ENCODE measurements at places on chromosomes 1 and 21.

GRCh38 chr1:24952413-24952841 is 22.4 kb upstream of the RUNX3 start:
- DNase-seq, result no peak
- H3K27me3 ChIP-seq, result no peaks in the 10 kb centered on the region
- no peak overlapping the region for H3K27ac ChIP-seq
- no peaks in the 10 kb centered on the region for H3K4me1 ChIP-seq

DNA sequence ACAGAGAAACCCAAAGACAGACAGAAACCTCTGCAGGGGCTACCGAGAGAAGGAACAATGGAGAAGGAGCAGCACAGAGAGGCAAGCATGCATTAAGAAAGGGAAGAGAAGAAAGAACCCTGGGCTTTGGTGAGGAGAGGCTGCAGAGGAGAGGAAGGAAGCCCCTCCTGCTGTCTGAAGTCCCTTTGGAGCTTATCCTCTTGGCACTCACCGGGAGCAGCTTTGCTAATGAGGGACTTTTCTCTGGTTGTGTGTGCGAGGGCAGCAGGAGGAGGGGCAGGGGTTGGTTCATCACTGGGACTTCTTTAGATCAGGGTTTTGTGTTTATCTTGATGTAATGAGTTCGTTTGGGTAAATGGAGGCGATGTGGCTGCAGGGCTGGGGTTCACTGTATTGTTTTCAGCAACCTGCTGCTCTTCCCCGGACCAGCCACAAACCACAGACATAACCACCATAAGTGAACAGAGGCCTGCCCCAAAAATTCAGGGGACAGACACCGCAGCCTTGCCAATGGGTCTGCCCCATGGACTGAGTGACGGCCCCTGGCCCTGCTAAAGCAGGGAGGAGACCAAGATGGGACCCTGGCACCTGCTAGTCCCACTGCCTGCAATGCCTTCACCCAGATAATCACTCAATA is 100.6 kb downstream of the KCND3 start:
- no peaks in the 10 kb centered on the region for H3K4me1 ChIP-seq
- H3K27me3 ChIP-seq, result no peaks in the 10 kb centered on the region
- no peaks in the 10 kb centered on the region for H3K36me3 ChIP-seq
- H3K27ac ChIP-seq, result no peak overlapping the region
- DNase-seq, result no peak

DNA sequence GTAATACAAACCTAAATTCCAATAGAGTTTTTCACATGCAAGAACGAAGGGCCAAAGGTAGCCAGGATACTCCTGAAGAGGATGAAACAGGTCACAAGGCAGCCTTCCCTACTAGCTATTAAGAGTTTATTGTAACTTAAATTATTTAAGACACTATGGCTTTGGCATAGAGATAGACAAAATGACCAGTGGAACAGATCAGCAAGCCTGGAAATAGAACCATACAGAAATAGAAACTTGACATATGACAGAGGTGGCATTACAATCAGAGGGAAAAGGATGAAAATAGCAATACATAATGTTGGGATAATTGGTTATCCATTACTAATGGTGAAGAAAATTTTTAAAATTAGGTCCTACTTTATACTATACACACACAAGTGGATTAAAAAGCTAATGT is 16.5 kb downstream of the GFI1 start:
- H3K27me3 ChIP-seq, result no peaks in the 10 kb centered on the region
- DNase-seq, result no peak
- H3K4me1 ChIP-seq, result no peaks in the 10 kb centered on the region
- H3K4me3 ChIP-seq, result no peak overlapping the region
- H3K36me3 ChIP-seq, result no peaks in the 10 kb centered on the region

DNA sequence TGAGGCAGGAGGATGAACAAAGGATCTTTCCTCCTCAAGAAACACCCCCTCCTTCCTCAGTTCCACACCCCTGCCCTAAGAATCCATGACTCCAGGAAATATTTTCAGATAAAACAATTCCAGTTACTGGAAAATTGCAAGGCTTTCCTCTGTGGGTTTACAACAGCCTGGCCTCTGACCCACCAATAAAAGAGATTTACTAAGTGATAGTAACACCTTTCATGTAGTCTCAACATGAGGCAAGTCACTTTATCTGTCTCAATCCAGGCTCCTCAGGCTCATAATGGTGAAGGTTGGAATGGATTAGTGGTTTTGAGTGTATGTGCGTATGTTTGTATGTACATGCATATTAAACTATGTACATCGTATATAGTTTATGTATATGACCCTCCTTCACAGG is 71.4 kb upstream of the PPP2R5A start:
- H3K27me3 ChIP-seq, result no peaks in the 10 kb centered on the region
- no peak overlapping the region for H3K4me3 ChIP-seq
- DNase-seq, result no peak
- no peaks in the 10 kb centered on the region for H3K4me1 ChIP-seq
- no peak overlapping the region for H3K27ac ChIP-seq

GRCh38 chr1:243799908-243800307 is 50.1 kb downstream of the AKT3 start:
- no peaks in the 10 kb centered on the region for H3K27me3 ChIP-seq
- H3K27ac ChIP-seq, result no peak overlapping the region
- no peaks in the 10 kb centered on the region for H3K4me1 ChIP-seq
- no peak overlapping the region for H3K4me3 ChIP-seq
- no peaks in the 10 kb centered on the region for H3K36me3 ChIP-seq

DNA sequence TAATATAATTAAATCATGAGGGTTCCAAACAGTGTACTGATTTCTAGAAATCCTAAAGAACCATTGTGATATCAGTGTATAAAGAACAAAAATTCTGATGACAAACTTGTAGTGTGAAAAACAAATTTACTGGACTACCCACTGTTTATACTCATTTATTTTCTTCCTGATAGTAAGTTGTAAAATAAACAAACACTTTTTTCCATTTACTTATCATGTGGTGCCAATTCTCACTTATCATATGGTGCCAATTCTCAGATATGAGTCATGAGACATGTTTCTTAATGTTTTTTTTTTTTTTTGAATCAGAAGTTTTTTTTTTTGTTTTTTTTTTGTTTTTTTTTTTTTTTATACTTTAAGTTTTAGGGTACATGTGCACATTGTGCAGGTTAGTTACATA is 137.7 kb downstream of the LEPR start:
- H3K27me3 ChIP-seq, result no peaks in the 10 kb centered on the region
- no peak overlapping the region for H3K4me3 ChIP-seq
- DNase-seq, result no peak
- H3K36me3 ChIP-seq, result no peaks in the 10 kb centered on the region

GRCh38 chr1:89277725-89278124 is 5.1 kb upstream of the GBP5 start:
- H3K36me3 ChIP-seq, result no peaks in the 10 kb centered on the region
- no peak overlapping the region for H3K27ac ChIP-seq
- H3K27me3 ChIP-seq, result no peaks in the 10 kb centered on the region
- no peak for DNase-seq

GRCh38 chr1:86860424-86860823 is 53.5 kb downstream of the SELENOF start:
- no peak overlapping the region for H3K4me3 ChIP-seq
- DNase-seq, result no peak
- no peaks in the 10 kb centered on the region for H3K4me1 ChIP-seq
- no peak overlapping the region for H3K27ac ChIP-seq
- H3K27me3 ChIP-seq, result no peaks in the 10 kb centered on the region

DNA sequence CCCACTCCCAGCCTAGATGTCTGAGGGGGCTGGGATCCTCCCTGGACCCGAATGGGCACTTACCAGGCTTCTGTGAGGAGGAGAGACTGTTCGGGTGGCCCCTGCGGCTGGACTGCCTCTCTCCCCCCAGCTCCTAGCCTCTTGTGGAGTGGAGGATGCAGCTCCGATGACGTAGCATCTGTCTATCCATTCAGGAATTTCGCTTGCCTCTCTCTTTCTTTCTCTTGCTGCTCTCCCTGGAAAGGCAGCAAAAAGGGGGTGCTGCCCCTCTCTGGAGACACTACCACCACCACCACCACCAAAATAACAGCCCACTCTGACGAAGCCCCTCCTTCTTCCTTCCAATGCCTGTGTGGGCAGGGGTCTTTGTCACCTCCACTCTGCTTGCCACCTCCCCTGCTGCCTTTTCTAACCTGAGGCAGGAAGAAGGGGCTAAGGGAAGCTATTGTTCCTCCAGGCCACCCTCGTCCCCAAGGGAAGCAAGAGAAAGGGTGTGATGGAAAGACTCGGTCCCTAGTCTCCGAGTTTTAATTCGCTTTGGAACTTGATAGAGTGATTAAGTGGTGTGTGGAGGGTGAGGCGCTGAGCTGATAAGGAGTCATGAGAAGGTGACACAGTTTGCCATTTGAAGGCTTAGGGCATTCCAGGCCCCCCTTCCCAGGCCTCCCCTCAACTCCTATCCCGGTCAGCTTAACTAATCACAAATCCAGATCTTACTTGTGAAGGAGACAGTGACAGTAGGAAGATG is 60.5 kb downstream of the RHBG start:
- DNase-seq, result no peak
- H3K4me1 ChIP-seq, result no peaks in the 10 kb centered on the region
- H3K4me3 ChIP-seq, result no peak overlapping the region
- H3K36me3 ChIP-seq, result no peaks in the 10 kb centered on the region

- no peaks in the 10 kb centered on the region for H3K36me3 ChIP-seq
- peaks cover 45% of the 10 kb centered on the region for H3K4me1 ChIP-seq
- no peaks in the 10 kb centered on the region for H3K27me3 ChIP-seq
- DNase-seq, result no peak
- H3K27ac ChIP-seq, result no peak overlapping the region
- H3K4me3 ChIP-seq, result peak overlapping the region; percentile 77
Observed at GRCh38 chr21:31873696-31874599, 1.1 kb downstream of the HUNK start.

- DNase-seq, result no peak
- no peak overlapping the region for H3K27ac ChIP-seq
- H3K27me3 ChIP-seq, result no peaks in the 10 kb centered on the region
Observed at GRCh38 chr1:100606438-100606837, 68.5 kb downstream of the GPR88 start.

DNA sequence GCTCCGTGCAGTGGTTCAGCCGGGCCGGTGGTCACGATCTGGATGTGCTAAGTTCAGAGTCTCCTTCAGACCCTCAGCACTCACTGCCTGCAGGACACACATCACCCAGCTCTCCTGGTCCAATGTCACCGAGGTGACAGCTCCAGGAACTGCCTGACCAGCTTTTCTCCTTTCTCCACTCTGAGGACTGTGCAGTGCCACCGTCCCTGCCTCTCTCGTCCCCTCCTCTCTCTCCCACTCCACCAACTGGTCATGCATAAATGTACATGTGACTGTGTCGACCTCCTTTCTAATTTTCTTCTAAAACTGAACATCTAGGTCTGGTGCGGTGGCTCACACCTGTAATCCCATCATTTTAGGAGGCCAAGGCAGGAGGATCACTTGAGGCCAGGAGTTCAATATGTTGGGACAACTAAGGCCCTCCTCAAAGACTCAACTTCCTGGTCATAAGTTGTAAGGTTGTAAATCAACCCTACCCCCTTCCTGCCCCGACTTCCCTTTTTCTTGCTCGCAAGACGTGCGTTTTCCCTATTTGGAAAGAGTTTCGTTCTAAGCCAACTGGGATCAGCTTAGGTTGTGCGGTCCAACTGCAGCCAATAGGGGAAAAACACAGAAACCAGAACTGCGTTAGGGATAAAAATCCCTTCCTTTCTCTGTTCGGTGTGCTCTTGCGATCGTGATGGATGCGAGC is 53.1 kb downstream of the MEGF6 start:
- no peak overlapping the region for H3K4me3 ChIP-seq
- H3K27me3 ChIP-seq, result no peaks in the 10 kb centered on the region
- H3K27ac ChIP-seq, result no peak overlapping the region
- peaks cover 37% of the 10 kb centered on the region for H3K4me1 ChIP-seq
- no peaks in the 10 kb centered on the region for H3K36me3 ChIP-seq
- DNase-seq, result no peak

DNA sequence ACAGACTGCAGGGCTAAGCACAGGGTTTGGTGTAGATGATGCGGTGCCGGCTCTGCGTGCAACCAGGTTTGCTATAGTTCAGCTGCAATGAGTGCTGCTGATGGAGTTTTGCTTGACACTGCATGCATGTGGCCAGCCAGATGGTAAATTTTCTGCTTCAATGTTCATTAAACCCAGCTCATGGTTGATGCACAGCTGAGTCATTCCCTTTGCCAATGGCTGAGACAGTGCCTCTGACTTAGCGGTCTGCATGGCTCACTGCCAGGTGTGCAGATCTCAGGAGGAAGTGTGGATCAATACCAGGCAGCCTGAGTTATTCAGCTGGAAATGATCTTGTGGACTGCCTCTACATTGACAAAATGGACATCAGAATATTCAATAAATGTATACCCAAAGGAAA is 172.7 kb upstream of the ZP4 start:
- no peaks in the 10 kb centered on the region for H3K36me3 ChIP-seq
- no peaks in the 10 kb centered on the region for H3K4me1 ChIP-seq
- H3K27me3 ChIP-seq, result no peaks in the 10 kb centered on the region
- DNase-seq, result no peak

DNA sequence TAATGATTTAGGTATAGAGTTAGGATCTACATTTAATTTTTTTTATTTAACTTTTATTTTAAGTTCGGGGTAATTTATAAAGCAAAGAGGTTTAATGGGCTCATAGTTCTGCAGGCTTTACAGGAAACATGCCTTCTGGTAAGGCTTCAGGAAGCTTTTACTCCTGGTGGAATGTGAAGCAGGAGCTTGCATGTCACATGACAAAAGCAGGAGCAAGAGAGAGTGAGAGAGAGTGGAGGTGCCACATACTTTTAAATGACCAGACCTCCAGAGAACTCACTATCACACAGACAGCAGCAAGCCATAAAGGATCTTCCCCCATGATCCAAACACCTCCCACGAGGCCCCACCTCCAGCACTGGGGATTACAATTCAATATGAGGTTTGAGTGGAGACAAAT is 17.6 kb upstream of the GBP2 start:
- no peak overlapping the region for H3K27ac ChIP-seq
- DNase-seq, result no peak
- no peaks in the 10 kb centered on the region for H3K36me3 ChIP-seq
- H3K4me3 ChIP-seq, result no peak overlapping the region
- H3K27me3 ChIP-seq, result no peaks in the 10 kb centered on the region
- no peaks in the 10 kb centered on the region for H3K4me1 ChIP-seq

- no peak overlapping the region for H3K27ac ChIP-seq
- H3K36me3 ChIP-seq, result no peaks in the 10 kb centered on the region
- no peak overlapping the region for H3K4me3 ChIP-seq
- no peak for DNase-seq
- no peaks in the 10 kb centered on the region for H3K27me3 ChIP-seq
- H3K4me1 ChIP-seq, result no peaks in the 10 kb centered on the region
Observed at GRCh38 chr1:115939455-115939854, 36.9 kb upstream of the SLC22A15 start.

DNA sequence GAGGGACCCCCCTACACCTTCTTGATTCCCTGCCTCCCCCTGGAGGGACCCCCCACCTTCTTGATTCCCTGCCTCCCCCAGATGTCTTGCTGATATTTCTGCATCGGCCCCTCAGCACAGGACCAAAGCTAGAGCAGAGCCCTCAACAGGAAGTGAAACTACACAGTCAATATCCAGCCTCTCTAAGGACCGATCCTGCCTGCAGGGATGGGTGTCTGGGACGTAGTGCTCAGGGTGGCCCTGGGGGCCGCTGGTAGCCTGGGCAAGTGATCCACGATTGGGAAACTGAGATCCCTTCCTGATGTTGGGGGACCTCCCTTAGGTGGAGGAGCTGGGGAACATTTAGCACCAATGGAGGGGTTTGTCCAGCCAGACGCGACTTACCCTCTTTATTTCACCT is 3.9 kb upstream of the LEFTY2 start:
- DNase-seq, result no peak
- H3K36me3 ChIP-seq, result no peaks in the 10 kb centered on the region
- peaks cover 20% of the 10 kb centered on the region for H3K4me1 ChIP-seq
- H3K4me3 ChIP-seq, result no peak overlapping the region
